ENCODE measurements at places on chromosomes 4 and X.

GRCh38 chr4:164381859-164382258 is 372.1 kb upstream of the SMIM31 start:
- no peak for DNase-seq

- DNase-seq: no peak
These were observed 112.3 kb upstream of the BCOR start for GRCh38 chrX:40209951-40210617.

DNA sequence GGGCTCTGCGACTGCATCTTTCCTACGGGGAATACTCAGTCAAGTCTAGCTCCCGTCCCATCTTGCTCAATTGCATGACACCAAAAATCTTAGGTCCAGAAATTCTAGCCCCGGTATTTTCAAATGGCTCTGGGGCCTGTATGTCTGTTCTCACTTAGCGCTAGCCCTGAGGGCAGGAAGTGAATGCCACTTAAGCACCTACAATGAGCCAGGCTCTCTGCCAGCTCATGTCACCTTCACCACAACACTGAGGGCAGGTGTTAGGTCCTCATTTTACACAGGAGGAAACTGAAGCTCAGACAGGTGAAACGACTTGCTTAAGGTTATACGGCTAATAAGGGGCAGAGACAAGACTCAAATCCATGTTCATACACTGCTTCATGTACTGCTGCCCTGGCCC is 282.8 kb downstream of the PPP1R2C start:
- DNase-seq: peak; percentile 70

DNA sequence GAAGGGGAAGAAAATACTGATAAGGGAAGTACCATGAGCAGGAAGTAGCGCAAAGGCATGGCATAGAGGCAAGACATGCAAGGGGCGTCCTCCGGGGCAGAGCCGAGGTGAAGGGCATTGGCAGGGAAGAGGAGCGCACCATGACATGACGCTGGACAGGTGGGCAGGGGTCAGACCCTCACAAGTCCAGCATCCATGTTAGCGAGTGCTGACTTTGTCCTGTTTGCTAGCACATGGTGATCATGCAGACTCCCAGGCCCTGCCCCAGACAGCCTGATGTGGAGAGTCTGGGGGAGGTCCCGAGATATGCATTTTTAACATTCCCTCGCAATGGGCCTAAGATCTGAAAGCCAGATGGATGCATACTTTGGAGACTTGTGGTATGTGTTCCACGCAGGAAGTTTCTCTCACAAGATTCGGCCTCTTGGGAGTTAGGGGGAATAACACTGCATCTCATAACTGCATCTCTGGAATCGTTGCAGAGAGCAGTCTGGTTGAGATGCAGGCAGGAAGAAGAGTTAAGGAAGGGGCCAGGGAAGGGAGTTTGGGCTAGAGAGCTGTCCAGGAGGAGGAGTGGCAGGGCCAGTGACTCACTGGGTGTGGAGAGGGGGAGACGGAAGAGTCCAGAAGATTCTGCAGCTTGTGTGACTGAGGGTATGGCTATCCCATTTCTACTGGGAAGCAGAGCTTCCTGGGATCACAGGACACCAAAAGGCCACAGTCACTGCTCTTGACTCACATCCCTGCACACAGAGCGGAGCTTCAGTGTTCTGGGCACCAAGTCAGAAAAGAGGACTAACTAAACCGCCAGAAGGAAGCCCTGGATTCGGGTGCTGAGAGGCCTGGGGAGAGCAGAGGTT is 59.7 kb downstream of the FAM184B start:
- DNase-seq: no peak

GRCh38 chr4:86448871-86449270 is 89.0 kb upstream of the MAPK10 start:
- DNase-seq: no peak

- no peak for DNase-seq
These were observed 57.4 kb downstream of the DCK start for GRCh38 chr4:71050809-71051208.

- no peak for DNase-seq
These were observed 8.8 kb downstream of the C4orf50 start for GRCh38 chr4:6009452-6009851.

GRCh38 chr4:3651267-3651845 is 114.8 kb upstream of the ADRA2C start:
- no peak for DNase-seq

DNA sequence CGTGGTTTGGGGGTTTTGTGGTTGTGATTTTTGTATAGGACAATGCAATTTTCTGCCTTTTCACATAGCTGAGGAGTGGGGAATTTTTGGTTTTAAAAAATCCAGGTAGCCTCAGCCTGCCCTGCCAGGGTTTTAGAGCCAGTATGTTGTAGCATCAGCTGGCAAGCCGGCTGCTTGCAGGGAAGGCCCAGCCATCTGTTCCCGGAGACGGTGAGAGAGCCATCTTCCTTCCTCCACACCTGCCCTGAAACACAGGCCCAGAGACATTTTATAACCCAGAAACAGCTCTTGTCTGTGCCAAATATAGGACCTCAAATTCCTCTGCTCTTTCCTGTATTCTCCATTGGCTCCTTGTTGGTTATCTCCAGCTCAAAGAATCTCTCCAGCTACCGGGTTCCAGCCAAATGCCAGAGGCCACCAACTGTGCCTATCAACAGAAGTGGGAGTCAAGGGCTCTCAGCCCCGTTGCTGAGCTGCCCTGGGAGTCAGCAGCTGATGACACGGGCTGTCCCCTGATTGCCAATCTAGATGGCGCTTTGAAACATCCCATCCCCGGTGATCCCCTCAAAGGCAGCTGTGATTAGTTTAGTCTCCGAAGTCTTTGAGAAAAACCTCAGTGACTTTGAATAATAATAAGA is 595.2 kb downstream of the MID1IP1 start:
- peak; percentile 84 for DNase-seq

- DNase-seq: no peak
These were observed 107.0 kb downstream of the TRAPPC11 start for GRCh38 chr4:183766140-183766539.

DNA sequence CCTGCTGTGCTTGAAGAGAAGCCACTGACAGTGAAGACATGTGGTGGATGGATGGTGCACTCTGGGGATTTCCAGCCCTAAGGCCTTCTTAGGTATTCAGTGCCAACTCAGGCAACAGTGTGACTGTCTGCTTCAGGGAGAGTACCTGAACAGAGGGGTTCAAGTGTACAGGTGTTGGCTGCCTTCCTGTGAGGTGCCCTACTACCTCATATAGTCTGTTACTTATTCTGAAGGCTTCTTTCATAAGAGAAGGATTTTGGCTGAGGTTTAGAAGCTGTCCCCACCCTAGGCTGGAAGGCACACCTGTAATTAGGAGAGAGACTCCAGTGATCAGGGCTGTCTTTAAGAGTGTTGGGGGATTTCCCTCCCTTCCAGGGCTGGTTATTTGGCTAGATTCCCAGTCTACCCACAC is 1.8 kb downstream of the FTHL17 start:
- no peak for DNase-seq

GRCh38 chr4:125198916-125199315 is 115.8 kb upstream of the FAT4 start:
- no peak for DNase-seq

- DNase-seq: no peak
These were observed 7.5 kb downstream of the AMER1 start for GRCh38 chrX:64198036-64198435.

- DNase-seq: no peak
These were observed 5.8 kb upstream of the TMEM271 start for GRCh38 chr4:581753-582361.

GRCh38 chr4:99625369-99625768 is 32.3 kb downstream of the C4orf54 start:
- no peak for DNase-seq

DNA sequence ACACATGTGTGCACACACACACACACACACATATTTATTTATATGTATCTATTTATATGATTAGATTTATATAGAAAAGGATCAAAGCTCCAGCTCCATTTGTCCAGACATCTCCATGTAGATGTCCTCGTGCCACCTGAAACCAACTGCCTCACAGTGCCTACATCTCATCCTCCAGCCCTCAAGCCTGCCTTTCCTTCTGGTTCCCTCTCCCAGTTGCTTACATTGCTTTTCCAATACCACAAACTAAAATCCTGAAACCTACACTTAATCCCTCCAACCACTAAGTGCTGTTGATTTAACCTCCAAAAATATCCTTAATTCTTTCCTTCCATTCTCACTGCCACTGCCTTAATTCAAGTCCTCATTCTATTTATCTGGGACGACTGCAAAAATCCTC is 51.4 kb downstream of the STBD1 start:
- no peak for DNase-seq

Data from NCI-H345 (cell line).